ENCODE measurements at places on chromosomes 7 and 10. TPM values are rescaled to one million over a fixed set of nuclear protein-coding genes. Genes with fewer than 3 reads are reported as not detected.

DNA sequence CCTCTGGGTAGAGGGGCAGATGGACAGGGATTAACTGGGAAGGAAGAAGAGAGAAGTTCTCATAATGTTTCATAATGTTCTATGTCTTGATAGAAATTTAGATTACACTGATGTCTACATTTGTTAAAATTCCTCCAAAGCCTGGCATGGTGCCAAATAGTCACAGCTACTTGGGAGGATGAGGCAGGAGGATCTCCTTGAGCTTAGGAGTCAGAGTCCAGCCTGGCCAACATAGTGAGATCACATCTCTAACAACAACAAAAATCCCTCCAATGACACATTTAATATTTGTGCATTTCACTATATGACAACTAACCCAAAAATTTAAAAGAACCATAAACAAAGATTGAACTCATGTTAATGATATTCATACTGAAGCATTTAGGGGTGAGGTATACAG lies 33.0 kb upstream of the PPP1R3C start:
- DNase-seq: no peak

DNA sequence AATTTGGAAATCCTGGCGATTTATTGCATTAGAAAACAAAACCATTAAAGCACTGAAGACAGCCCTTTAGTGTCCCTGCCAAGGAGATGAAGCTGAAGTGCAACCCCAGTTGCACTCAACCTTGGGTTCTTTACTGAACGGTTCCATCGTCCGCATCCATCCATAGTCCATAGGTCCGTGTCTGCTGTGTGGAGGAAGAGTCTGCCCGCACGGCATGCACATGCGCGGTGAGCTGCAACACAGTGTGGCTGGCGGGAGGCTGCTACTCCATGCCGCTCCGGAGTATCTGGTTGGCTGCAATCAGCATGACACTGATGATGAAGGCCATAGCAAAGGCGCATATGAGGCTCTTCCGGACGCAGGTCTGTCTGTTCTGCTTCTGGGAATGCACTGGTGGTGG lies 624.6 kb downstream of the CALN1 start:
- DNase-seq: no peak

- DNase-seq: no peak
These were observed 132.1 kb downstream of the CCDC3 start for GRCh38 chr10:12869427-12869826.

Gene KIAA1549
- total RNA-seq: 1.9 TPM

Gene SPDYE5
- not detected for total RNA-seq
